ENCODE measurements at places on chromosomes 12 and 14.

DNA sequence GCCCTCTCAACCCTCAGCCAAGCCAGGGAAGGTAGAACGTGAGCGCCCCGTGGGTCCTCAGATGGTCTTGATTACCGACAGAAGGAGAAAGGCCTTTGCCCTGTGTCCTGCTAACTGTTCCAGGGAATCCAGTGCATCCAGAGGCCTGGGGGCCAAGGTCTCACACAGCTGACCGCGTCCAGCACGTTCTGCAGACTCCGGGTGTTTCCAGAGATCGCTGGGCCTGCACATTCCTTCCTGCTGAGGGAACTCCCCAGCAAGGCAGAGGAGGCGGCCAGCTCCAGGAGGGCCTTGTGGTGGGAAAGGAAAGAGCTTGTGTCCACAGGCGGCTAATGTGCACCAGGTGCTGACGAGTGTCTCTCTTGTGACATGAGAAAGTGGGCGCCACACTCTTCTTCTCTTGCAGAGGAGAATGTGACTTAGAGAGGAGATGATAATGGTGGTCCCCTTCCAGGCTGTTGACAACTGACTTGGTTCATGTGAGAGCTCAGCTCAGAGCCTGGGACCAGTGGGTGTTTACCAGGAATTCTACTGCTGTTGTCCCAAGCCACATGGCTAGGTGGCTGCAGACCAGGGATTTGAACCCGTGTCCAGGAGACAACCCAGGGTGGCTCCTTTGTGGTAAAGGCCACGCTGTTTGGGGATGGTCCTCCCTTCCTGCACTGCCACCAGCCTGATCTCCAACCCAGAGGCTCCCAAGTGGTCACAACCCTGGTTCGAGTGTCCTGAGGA, 46.8 kb upstream of the DLK1 start:
- peak; percentile 60 for DNase-seq

DNA sequence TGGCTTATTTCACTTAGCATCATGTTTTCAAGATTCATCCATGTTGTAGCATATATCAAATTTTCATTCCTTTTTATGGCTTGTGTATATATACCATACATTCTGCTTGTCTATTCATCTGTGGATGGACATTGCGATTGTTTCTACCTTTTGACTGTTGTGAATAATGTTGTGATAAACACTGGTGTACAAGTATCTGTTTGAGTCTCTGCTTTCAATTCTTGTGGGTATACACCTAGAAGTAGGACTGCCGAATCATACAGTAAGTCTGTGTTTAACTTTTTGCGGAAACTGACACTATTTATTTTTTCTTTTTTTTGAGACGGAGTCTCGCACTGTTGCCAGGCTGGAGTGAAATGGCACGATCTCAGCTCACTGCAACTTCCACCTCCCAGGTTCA, 19.6 kb upstream of the RPS6KA5 start:
- DNase-seq: no peak

DNA sequence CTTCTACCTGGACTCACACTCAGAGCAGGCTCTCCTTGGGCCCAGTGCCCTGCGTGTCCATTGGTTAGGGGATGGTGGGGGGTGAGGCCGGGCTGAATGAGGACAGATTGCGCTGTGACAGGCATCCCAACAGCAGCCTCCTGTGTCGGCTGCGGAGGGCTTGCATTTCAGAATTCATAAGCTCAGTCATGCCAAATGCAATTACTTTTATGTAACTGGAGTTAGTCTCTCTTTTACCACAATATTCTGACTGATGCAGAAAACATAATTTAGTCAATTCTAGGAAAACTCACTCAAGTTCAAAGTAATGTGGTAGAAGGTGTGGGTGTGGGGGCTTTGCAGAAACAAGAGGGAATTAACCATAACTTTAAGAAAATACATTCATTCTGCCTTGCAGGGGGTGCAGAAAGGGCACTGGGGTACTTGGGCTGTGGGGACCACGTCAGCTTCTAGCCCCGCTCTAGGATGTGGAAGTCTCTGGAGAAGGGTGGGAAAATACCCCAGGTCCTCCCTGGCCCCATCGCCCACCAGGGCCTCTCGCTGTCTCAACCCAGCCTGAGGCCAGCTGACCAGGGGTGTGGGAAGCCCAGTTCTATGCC, 257.7 kb downstream of the ADGRD1 start:
- DNase-seq: no peak

- no peak for DNase-seq
Observed at GRCh38 chr12:76529226-76529918, 30.2 kb downstream of the OSBPL8 start.

GRCh38 chr14:95111507-95112164, 45.7 kb downstream of the DICER1 start:
- no peak for DNase-seq

DNA sequence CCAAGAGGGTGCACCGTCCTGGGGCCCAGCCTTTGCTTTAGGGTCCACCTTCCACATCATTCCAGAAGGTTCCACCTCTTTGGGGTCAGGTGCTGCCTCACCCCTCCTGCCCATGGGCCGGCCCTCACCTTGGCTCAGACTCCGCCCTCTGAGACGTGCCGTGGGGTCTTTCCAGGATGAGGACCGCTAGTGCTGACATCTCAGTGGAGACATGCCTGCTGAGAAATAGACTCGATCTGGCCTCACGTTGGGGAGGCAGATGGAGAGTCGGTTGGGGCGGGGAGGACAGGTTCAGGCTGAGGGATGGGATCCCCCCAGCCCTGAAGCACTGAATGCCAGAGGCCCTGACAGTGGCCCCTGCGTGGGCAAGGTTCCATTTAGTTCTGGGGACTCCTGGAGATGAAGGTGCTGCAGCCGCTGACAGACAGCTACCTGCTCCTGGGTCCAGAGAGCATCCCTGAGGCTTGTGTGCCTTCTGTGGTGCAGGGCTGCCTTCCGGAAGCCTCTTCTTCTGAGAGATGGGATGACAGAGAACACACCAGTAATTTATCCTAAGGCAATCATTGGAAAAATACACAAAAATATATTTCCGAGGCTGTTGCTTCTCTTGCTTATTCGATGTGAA, 185.3 kb downstream of the KIF26A start:
- no peak for DNase-seq

DNA sequence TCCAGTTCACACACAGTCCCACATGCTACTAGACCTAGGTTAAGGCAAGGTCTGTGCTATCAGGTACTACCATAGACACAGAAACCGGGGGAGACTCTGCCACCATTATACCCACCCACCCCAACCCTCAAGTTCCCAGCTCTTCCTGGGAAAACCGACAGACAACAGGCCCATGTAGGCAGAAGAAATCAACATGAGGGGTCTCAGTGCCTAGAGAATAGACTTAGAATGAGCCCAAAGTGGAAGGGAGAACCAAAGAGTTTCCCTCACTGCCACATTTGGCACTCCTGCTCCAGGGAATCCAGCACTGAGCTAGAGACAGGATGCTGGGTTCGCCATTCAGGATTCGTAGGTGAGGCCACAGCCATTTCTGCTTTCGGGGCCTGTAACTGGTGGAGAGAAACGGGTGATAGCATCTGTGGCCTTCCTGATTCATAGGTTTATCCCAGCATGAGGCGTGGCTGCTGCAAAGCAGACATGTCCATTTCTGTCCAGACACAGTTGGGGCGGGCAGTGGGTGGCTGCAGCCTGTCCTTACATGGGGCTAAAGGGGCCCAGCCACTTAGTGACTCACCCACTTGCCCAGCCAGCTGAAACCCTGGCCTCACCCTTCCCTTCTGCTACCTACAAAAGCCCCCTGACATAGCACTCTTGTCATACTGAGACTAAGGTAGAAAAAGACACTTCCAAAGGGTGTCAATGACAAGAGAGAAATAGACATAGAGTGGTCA, 69.4 kb downstream of the IRF2BPL start:
- DNase-seq: no peak

DNA sequence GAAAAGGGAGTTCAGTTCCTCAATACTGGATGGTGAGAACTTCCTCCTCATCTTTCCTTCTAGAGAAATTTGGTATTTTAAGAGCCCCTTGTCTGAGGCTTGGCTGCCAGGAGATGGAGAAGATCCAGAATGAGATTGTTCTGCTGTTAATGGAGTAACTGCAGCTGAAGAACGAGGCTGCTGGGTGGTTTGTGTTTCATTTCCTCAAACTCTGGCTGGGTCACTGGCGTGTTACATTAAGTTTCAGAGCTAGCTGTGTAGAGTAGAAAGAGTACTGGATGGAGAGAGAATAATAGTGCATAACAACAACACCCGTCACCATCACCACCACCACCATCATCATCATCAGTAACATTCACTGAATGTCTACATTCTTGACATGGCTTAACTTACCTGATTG, 325.0 kb upstream of the TBX3 start:
- no peak for DNase-seq

DNA sequence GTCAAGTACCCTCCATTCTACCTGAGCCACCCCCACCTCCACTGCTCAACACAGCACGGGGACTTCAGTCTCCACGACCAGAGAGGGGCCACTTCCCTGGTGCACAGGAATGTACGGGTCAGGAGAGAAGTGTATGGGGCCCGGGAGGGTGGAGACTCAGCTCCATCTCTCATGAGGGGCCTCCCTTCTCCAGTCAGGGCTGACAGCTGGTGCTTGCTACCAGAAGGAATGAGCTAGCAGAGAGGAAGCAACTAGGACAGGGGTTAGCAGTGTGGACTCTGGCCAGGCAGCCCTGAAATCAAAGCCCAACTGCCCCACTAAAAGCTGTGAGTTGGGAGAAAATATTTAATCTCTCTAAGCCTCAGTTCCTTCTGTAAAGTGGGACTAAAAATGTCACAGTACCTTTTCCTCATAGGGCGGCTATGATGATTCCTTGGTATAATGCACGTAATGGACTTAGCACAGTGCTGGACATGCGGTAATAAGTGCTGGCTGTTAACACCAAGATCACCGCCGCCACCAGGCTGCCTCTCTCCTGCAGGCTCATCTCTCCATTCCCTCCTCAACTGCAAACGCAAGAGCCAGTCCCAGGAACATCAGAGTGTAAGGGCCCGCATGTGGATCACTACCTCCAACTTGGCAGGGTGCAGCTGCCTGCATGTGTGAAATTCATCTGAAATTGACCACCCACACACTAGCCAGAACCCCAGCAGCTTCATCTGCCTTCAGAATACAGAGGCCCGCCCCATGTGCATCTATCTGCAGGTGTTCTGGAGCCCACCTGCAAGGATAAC, 14.6 kb downstream of the ACTN1 start:
- no peak for DNase-seq

GRCh38 chr12:1863823-1864222, 43.5 kb downstream of the LRTM2 start:
- DNase-seq: no peak

DNA sequence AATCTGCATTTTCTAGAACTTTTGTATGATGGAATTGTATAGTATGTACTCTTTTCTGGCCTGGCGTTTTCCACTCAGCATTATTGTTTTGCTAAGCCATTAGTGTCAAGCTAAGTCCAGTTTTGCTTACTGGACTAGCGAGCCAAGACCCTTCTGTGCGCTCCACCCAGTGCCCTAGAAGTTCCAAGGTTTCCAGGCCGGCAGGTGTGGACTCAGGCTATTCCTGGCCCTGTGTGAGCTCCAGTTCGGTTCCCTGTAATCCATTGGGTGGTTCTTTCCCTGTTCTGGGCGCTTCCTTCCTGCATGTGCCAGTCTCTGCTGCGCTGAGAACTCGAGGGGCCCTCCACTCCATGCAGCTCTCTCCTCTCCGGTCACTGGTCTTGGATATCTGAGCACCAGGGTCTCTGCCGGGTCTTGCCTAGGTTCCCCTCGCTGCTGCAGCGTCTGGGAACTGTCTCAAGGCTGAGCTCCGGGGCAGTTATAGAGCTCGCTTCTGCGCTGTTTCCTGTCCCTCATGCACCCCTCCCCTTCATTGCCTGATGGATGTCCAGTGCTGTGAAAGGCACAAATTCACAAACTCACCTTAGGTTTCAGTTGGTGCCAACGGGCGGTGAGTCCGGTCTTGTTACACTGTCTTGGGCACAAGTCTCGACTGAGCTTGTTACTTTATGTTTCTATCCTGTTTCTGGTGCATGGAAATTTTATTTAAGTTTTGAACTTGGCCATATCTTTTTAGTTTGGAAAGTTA, 100.8 kb downstream of the ADGRD1 start:
- no peak for DNase-seq

- DNase-seq: no peak
Observed at GRCh38 chr14:100111931-100112704, 46.9 kb downstream of the EVL start.

DNA sequence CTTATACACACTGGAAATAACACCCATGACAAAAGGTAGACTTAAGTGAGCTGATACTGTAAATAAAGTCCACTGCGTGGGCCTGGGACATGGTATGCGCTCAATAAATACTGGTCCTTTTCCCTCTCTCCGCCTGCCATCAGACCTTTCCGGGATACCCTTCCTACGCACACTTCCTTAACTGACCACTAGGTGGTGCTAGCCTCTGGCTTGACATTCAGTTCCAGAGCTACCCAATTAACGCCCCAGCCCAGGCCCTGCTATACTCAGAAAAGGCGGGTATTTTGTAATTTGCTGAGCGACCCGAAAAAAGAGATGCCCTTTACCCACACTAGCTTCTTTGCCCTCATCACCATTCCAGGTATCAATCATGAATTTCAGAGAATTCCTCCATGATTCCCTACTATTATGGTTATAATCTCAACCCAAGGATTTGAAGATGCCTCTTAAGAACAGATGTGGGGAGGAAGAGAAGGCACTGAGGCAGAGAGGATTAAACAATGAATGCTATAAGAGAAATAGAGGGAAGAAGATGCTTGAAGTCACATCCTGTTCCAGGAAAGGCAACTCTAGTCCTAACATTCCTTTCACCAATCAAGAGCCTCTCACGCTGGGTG, 3.9 kb upstream of the LRP1 start:
- DNase-seq: no peak

- DNase-seq: no peak
Observed at GRCh38 chr12:13152281-13152680, 44.2 kb upstream of the EMP1 start.

DNA sequence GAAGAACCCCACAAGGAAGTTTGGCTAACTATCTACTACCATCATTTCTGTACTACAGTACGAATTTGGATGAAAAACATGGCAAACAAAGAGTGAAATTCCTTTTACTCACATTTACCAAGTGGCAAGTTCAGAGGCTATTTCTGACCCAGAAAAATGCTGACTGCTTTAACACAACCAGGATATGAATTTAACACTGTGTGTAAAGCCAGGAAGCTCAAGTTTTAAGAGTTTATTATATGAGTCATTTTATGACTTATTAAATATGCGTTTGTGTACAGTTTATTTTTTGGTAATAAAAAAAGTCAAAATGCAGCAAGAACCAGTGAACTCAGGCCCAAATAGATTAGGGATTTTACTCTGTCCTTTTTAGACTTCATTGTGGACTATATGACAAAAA, 58.4 kb upstream of the STAC3 start:
- no peak for DNase-seq

- DNase-seq: no peak
Observed at GRCh38 chr14:103022685-103023044, 34.7 kb downstream of the CDC42BPB start.

DNA sequence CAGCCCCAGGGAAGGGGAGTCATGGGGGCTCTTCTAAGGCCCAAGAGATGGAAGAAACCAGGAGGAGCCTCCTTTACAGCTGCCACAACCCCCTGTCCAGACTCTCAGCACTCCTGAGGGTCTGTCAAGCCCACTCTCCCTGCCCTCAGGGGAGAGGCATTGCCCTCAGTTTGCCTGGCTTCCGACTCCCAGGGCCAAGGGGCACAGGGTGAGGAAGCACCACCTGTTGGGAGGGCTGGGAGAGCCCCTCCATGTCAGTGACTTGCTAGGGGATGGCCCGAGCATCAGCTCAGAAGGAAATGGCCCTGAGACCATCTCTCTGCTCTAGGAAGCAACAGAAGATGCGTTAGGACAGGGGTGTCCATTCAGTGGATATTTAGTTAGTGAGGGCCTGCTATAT, 36.1 kb downstream of the LTBP2 start:
- no peak for DNase-seq

GRCh38 chr12:77841521-77841920, 10.8 kb downstream of the NAV3 start:
- no peak for DNase-seq
